ENCODE measurements at places on chromosomes 7 and 10. TPM values are rescaled to one million over a fixed set of nuclear protein-coding genes. Genes with fewer than 3 reads are reported as not detected.

- DNase-seq, result no peak
Measured at GRCh38 chr7:117152213-117153007, 170.4 kb downstream of the WNT2 start.

DNA sequence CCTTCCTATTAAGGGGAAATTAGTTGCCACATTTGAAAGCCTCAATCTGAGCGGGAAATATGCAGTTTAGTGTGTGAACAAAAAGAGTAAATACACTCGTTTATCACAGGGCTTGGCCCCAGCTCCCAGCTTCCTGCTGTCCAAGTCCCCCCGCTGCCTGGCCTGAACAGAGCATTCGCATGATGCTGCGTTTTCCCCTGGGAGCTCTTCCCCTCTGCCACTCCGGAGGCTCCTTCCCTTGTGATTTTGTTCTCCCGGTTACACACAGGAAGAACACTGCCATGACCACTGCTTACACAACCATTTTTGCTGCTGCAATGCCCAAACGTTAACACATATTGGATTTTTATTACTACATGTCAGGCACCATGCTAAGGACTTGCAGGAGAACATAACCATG is 120.7 kb upstream of the ADARB2 start:
- no peak for DNase-seq

DNA sequence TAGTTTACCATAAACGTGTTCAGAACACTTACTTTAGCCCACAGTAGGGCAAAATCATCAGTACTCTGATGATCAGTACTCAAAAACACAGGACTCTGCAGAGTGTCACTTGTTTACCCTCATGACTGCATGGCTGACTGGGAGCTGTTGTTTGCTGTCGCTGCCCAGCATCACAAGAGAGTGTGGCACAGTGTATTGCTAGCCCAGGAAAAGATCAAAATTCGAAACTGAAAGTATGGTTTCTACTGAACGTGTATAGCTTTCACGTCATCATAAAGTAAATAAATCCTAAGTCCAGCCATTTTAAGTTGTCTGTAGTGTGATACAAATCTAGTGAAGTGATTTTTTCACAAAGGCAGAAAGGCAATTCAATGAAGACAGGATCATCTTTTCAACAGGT is 184.6 kb downstream of the RAMP3 start:
- DNase-seq, result no peak

DNA sequence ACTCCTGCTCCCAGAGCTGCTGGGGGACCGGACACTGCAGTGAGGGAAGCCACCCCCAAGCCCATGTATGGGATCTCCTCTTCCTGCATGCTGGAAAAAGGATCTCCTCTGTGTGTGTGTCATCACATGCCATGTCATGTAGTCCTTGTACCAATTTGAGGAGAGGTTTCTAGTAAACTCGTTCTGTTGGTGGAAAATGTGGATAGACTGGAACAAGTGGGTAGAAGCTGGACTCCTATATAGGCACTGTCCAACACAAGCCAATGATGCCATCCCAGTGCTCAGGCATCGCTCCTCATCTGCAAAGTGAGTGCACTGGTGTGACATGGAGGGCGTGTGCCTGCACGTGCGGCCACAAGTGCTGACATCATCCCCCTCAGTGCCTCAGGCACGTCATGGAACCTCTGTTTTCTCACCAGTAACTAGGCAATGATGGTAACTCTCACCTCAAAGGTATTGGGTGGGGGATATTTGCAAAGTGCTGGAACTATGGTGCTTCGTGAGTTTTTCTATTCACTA is 19.3 kb downstream of the MYO1G start:
- no peak for DNase-seq

- DNase-seq, result peak; percentile 54
Measured at GRCh38 chr7:27165089-27165995, at the start of gene HOXA9. Gene HOXA9 (minus strand): TSS chr7:27165537. CDS start chr7:27165457, 80 bp downstream.

RNF32 gene
- 0.56 TPM for total RNA-seq

CASTOR2 gene
- 26.1 TPM for total RNA-seq

DNA sequence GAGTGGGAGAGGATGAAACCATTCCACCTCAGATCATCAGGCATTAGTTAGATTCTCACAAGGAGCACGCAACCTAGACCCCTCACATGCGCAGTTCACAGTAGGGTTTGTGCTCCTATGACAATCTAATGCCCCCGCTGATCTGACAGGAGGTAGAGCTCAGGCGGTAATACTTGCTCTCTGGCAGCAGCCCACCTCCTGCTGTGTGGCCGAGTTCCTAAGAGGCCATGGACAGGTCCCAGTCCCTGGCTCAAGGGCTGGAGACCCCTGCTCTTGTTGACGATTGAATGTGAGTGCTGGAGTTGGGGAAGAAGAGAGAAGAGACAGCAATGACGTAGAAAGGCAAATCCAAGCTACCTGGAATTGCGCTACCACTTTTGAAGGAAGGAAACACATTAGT is 267.2 kb downstream of the TFEC start:
- DNase-seq, result peak; percentile 48

DNA sequence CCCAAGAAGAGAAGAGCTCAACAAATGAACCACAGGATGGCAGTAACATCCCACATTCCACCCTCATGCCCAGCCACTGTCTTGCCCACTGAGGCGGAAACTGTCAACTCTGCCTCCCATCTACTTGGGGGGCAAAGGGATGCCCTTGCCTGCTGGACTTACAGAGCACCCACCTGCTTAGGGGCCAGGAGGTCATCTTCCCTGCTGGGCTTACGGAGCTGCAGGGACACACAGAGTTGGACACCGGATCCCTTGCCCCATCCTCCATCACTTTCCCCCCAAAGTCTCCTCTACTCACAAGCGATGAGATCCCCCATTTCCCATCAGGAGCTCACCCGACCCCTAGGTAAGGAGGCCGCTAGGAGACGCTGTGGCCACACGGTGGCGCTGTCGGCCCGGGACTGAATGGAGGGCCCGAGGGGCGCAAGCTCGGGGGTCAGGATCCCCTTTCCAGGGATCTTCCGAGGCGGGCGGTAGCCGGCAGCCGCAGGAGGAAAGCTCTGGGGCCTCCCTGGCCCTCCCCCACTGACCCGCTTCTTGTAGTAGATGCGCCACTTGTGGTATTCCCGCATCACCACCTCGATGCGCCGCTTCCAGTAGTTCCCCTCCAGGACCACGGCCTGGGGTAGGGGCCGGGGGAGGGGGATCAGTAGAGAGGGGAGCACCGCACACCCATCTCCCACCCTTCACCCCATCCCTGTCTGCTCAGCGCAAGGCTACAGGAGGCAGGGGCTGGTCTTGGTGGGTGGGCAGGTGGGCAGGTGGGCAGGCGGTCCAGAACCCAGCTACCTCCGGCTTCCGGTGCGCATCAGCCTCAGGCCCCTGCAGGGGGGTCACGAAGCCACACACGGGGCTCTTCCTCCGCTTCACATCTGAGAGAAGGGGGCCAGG is 17.3 kb downstream of the MLXIPL start:
- peak; percentile 96 for DNase-seq

GRCh38 chr7:82188636-82189035 is 254.9 kb downstream of the CACNA2D1 start:
- DNase-seq, result no peak

Measured in GM23338 (cell line).